ENCODE measurements at places on chromosomes 6 and 20.

GRCh38 chr6:37479266-37479854 is 20.3 kb downstream of the CCDC167 start:
- DNase-seq, result no peak

GRCh38 chr6:46312654-46313053 is 141.9 kb upstream of the ENPP5 start:
- no peak for DNase-seq

DNA sequence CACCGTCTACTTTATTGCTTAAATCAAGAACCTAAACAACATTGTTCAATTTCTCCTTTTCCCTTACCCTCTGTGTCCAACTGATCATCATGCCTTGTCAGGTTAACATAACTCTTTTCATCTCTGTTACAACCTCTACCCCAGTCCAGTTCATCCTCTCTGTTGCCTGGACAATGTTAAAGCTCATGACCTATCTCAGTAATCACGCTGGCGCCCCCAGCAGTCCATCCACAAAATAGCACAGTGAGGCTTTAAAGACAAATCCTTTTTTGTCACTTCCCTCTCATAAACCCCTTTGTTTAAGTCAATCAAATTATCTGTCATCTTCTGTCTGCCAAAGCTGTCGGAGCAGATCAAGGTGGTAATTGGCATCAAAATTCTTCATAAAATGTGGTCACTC is 140.1 kb downstream of the QKI start:
- no peak for DNase-seq

- DNase-seq, result no peak
Measured at GRCh38 chr6:46078294-46078693, 51.5 kb upstream of the ENPP4 start.

- DNase-seq, result no peak
Measured at GRCh38 chr20:1894471-1894950, 696 bp upstream of the SIRPA start.

DNA sequence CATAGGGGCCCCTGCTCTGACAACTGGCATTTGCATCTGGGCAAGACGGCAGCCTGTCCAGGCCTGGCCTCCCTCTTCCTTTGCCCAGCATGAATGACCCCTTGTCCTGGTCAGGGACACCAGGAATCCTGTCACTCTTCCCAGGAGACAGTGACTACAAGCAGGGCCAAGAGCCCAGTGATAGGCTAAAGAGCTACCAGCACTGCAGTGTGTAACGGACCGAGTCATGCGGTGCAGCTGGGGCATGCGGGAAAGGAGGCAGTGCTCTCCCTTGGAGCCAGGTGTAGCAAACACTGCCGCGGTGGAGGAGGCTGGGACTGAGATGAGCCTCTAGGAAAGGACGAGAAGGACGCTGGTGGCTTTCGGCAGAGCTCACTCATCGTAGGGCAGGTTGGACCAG is 38.7 kb upstream of the DSP start:
- DNase-seq, result no peak

GRCh38 chr20:54084727-54085388 is 14.5 kb upstream of the BCAS1 start:
- no peak for DNase-seq

GRCh38 chr6:84280030-84280429 is 52.6 kb upstream of the CEP162 start:
- DNase-seq, result no peak

DNA sequence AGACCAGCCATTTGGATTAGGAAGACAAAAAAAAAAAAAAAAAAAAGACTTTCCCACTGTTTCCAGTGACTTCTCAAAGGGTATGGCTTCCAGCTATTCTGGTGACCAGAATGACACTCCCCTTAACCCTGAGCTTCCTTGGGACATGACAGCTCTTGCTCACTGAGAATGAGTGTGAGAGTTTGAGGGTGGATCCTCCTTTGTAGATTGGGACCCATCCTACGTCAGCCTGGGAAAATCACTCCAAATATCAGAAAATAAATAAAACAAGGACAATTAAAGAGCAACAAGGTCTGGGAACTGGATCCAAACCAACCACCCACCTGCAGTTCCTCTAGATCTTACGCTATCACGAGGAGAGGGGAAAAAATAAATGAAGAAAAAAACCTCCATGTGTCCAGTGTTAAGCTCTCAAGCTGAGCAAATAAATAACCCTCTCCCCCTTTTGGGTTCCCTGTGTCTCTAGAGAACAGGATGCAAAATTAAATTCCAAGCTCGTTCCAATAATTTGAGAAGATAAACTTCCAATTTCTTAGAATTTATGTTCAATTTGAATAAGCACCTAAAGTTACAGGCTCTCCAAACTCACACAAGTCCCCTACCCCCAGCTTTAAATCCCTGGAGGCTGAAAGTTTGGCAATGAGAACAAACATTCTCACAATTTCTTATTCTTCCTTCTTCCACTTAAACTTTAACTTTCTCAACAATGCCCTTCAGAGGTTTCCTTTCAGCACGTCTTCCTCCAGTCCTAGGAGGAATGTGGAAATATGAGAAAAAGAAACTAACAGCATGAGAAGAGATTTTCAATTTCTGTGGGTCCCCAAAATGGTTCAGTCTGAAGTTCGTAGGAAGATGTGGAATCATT is 170.2 kb downstream of the MTFR2 start:
- DNase-seq, result no peak

DNA sequence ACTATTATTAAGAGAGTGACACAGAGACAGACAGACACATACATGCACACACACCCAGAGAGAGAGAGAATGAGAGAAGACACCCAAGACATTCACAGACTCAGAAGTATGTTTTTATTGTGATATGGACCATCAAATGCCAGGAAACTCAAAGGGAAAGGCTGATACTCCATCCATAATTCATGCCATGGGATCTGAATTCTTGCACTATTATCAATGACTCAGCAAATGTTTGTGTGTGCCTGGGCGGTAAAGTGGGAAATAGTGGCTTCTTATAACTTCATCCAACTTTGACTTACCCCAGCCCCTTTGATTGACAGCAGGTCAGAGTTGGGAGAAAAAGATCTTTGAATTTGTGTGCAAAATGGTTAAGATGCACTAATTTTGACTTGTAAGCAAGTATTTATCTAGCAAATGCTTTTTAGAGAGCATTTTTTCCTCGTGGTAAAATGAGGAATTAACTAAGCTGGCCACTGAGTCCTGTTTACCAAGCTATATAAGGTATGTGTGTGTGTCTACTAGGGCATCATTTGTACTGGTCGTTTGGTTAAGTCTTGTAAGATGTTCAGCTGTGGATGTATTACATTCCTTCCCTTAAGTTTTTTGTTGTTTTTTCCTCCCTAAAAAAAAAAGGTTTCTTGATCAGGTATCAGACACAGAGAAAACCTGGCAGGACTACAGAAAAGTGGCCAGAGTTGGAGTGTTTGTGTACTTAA is 3.0 kb upstream of the CCN2 start:
- DNase-seq, result no peak

Data from NCI-H1436 treated with DMSO at 0.1 percent for 48 hours (cell line).